Panc1 (cell line): ENCODE measurements at places on chromosomes 12 and 14. TPM values are rescaled to one million over a fixed set of nuclear protein-coding genes. Genes with fewer than 3 reads are reported as not detected.

DNA sequence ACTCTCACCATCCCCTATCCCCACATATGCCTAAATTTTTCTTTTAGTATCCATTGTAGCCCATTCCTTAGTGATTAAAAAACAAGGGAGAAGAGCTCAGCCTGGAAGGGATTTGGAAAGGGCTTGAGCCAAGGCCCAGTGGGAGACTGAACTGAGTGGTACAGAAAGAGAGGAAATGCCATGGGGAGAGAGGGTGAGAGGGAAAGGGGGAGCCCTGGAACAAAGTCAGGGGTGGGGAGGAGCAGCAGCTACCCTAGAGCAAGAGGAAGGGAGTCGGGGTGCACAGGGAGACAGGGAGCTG lies 2.6 kb upstream of the ATN1 start:
- no peak for DNase-seq

- DNase-seq: no peak
These were observed 5.2 kb downstream of the KCNJ8 start for GRCh38 chr12:21769307-21769706.

- DNase-seq: no peak
These were observed 503.5 kb downstream of the LRFN5 start for GRCh38 chr14:42110167-42110566.

DNA sequence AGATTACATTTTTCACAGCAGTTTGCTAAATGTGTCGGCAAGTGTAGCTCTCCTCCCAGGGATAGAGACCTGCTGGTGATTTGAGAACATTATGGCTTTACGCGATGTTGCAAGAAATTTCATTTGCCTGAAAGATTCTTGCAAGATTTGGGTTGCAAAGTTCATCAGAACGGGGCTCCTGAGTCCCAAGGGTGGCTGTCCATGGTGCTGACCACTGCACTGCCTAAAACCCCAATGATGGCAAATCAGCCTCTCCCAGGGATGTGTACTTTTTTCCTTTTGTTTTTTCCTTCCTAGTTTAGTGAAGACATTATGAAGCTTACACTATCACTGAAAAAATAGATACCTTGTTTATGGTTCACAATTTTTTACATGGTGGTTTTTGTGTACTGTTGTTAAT lies 85.4 kb downstream of the WSCD2 start:
- DNase-seq: no peak

DNA sequence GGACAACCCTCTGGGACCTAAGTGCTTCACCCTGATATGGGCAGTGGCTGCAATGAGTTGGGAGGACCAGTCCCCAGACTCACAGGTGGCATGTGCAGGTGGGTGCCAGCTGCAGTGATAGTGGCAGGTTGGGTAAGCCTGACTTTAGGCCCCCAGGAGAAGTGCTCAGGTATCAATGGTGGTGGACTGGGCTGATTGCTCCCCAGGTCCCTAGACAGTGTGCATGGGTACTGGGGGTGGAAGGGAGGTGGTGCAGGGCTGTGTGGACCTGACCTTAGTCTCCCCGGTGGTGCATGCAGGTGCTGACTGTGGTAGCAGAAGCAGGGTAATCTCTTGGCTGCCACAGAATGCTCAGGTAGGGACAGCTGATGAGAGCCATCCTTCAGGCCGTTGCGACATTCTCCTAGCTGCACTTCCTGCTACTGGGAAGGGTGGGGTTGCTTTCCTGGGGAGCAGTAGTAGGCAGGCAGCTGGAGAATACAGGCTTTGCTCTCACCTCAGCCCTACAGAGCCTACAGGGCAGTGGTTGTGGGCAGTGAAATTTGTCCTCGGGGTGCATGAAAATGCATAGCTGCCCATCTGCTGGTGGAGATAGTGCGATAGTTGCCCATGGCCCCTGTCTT lies 33.3 kb upstream of the CCND2 start:
- DNase-seq: no peak

DNA sequence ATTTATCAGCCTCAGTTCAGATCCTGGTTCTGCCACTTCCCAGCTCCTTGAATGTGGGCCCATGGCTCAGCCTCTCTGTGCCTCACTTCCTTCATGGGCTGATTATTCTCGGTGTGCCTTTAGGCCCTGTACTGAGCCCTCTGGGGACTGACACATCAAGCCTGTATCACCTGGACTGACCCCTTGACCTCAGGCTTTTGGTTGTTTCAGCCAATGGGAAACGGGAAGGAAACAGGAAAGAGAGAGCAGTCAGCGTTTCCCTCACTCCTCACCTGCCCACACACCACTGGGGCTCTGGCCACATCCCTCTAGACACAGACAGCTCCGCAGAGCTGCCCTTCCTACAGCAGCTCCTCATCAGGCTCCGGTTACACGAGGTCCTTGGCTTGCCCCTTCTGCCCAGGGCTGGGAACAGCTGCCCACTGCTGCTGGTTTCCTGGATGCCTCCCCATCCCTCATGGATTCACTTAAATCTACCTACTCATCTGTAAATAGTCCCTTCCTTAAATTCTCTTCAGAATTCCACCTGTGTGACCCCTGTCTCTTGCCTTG lies 37.0 kb upstream of the ITPR2 start:
- DNase-seq: no peak

DNA sequence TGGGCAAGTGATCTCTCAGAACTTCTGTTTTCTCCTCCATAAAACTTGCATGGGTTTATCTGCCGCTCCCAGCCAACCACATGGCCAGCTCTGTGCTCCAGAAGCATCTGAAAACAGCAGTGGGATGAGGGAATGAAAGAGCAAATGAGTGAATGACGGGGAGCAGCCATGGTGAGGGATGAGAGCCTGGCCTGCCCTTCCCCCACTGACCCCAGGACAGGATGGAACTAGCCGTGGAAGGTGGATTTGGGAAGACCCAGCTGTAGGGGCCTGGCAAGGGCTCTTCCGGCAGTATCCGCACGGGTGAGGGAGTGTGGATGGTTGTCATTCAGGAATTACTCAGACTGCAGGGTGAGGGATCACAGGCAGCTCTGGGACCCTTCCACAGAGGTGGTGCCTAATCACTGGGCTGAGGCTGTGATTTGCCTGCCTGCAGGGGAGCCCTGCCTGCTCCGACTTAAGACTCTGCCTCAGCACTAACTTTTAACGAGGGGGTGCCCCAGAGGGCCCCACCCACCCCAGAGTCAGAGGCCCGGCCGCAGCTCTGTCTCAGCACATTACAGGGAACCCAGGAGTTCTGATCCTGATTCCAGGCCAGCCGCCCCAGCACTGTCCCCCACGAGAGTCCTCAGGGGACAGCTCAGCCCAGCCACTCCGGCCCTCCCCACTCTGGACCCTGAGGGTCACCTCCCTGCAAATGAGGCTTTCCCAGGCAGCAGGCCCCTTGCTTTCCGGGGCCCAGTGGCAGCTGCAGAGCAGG lies 136.8 kb upstream of the C14orf180 start:
- DNase-seq: no peak

DNA sequence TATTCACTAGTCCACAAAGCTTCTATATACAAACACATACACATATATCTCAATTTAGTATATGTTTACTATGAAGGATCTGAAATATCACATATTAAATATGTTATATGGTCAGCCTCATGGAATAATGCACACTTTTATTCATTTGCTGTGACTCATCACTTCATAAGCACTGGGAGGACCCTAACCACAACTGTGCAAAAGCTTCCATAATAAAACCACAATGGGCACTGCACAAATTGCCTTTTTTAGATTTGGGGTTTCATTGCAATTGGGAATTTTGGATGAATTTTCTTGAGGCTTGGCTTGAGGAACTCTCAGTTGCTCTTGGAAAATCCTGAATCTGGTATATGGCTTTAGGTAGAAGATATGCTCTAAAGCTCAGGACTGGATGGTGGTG lies 399.4 kb downstream of the C12orf75 start:
- DNase-seq: no peak

DNA sequence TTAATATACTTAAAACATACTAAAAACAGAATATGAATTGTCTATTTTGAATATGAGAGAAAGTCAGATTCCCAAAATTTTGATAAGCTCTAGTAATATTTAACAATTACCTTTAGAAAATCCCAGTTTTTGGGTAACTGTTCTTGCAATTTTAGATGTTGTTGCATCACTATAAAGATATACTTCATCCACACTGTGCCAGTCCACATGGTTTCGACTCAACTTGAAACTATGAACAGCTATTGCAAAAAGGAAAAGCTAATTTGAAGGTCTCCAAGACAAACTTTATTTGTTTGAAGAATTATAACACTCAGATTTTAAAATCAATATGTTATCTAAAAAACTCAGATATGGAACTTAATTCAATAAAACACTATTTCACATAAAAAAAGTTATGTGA lies 59.9 kb downstream of the DDHD1 start:
- no peak for DNase-seq

GRCh38 chr12:93552427-93552826 lies 20.0 kb upstream of the SOCS2 start:
- no peak for DNase-seq

DNA sequence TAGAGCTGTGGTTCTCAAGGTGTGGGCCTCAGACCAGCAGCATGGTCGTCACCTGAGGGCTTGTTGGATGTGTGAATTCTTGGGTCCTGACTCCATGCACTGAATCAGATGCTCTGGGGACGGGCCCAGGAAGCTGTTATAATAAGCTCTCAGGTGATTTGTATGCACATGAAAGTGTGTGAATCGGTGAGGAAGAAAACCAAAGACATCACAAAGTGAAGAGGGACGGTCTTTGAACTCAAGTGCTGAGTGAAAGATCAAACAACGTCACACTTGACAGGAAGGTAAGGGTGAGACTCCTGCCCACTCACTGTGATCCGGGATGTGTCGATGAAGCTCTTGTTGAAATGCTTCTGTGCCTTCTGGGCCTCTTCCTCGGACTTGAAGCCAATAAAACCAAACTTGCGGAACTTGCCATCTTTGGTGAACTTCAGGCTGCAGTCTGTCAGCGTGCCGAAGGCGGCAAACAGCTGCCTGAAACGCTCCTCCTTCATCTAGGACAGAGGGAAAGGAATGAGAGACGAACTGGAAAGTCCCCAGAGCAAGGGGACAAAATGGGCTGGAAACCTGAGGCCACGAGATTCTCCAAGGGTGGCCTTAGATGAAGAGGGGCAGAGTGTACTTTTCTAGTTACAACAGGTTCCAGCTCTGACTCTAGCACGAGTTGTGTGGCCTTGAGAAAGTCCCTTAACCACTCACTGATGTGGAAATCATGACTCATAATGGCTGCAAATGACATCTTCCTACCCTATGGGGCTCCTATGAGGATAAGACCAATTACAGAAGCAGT lies 4.0 kb downstream of the RBM19 start:
- no peak for DNase-seq

DNA sequence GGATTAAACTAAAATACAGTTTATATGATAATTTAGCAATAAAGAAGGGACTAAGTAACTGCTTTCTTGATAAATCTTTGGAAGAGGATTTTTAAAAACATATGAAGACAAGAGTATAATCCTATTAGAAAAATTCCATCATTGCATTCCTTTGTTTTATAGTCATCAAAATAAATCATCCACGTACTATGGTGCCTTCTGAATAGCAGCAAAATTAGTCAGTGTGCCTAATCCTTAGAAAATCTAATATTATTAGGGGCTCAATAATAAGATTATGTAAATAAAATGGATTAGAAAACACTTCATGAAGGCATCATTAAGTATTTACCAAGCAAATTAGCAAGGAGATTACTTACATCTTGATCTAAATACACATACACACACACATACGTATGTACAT lies 102.1 kb downstream of the KCNH5 start:
- DNase-seq: no peak

GRCh38 chr14:86858591-86858990 lies 1134.4 kb downstream of the GALC start:
- DNase-seq: no peak

GRCh38 chr14:32414808-32415255 lies 85.7 kb downstream of the AKAP6 start:
- DNase-seq: no peak

- no peak for DNase-seq
These were observed 48.7 kb upstream of the GARIN2 start for GRCh38 chr14:67140556-67140955.

DNA sequence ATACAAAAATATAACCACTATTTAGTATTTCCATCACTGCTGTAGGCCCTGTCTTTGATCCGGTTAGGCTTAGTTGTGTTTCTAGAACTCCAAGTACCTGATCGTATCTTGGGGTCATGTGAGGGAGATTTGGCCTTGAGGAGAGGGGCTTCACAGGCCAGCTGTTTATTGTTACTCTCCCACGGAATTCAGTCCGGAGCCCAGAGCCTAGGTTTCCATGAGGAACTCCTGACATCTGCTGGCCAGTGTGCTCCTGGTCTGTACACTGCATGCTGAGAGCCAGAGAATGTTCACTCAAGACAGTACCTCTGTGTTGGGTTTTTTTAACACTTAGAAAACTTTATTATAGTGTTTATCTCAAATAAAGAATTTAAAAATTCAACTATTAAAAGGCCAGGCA lies 341.0 kb upstream of the TMEM132C start:
- no peak for DNase-seq

- no peak for DNase-seq
These were observed 5.6 kb downstream of the CDCA4 start for GRCh38 chr14:105015242-105015641.

GRCh38 chr12:90924406-90924805 lies 30.6 kb downstream of the CCER1 start:
- no peak for DNase-seq

- DNase-seq: no peak
These were observed 39.3 kb downstream of the SNRPF start for GRCh38 chr12:95898081-95898480.

DNA sequence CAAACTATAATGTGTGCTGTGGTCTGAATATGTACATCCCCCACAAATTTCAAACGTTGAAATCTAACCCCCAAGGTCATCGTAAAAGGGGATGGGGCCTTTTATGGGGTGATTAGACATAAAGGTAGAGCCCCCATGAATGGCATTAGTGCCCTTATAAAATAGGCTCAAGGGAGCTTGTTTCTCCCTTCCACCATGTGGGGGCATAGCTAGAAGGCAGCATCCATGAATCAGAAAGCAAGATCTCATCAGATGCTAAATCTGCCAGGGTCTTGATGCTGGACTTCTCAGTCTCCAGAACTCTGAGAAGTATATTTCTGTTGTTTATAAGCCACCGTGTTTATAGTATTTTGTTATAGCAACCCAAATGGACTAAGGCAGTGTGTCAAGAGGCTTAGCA lies 33.4 kb upstream of the IGF1 start:
- DNase-seq: no peak

- DNase-seq: no peak
These were observed 18.1 kb downstream of the BEGAIN start for GRCh38 chr14:100568998-100569733.

DNA sequence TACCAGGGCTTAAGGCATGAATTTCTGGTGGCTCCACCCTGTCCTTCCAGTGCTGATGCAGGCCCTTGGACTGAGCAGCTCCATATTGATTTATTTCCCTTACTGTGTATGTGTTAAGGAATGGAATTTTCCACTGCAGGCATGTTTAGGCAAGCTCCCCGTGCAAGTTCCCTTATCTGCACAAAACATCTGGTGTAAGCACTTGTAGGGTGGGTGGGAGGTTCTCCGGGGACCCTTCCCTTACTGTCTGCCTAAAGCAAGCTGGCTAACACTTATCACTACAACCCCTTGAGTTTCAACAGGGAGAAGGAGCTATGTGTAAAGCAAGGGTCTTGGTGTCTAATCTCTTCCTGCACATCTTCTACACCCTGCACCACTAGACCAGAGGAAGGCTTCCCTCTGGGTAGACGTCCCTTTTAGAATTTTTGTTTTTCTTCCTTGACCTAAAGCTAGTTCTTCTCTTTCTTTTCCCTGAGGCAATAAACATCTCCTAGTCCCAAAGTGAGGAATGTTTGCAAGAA lies 22.0 kb upstream of the DRAM1 start:
- DNase-seq: no peak

GRCh38 chr12:57164966-57165625 lies 17.7 kb upstream of the LRP1-AS start:
- no peak for DNase-seq

The CMA1 gene
- not detected for total RNA-seq

The SDR9C7 gene
- not detected for total RNA-seq

The HNF1A gene
- 0.26 TPM for total RNA-seq

The LMO3 gene
- 0.51 TPM for total RNA-seq

The TXNDC16 gene
- 4.9 TPM for total RNA-seq
